Bronchial smooth muscle cell (primary cell): ENCODE measurements at places on chromosomes 2 and 18. TPM values are rescaled to one million over a fixed set of nuclear protein-coding genes. Genes with fewer than 3 reads are reported as not detected.

NAT8 gene
- not detected in 2 replicates for total RNA-seq

SESTD1 gene
- total RNA-seq, result 33.7 and 36.7 TPM in 2 replicates

PRKAG3 gene
- not detected in 2 replicates for total RNA-seq

ORC4 gene
- total RNA-seq, result 8.4 and 17.0 TPM in 2 replicates

ZNF892 gene
- 4.2 and 4.4 TPM in 2 replicates for total RNA-seq

ASXL3 gene
- total RNA-seq, result under 0.01 and 0.69 TPM in 2 replicates

NCKAP1 gene
- 66.2 and 118 TPM in 2 replicates for total RNA-seq

ATIC gene
- 17.2 and 31.8 TPM in 2 replicates for total RNA-seq

NDUFB3 gene
- 121 and 146 TPM in 2 replicates for total RNA-seq

INPP5D gene
- total RNA-seq, result 0.86 and 1.3 TPM in 2 replicates

GRHL1 gene
- total RNA-seq, result 0.16 and 0.52 TPM in 2 replicates

SULT1C3 gene
- not detected in 2 replicates for total RNA-seq

DIPK1C gene
- total RNA-seq, result not detected in 2 replicates

SERPINB11 gene
- total RNA-seq, result not detected in 2 replicates

TRAPPC12 gene
- total RNA-seq, result 70.6 and 74.4 TPM in 2 replicates

MARCHF4 gene
- total RNA-seq, result under 0.01 and 0.32 TPM in 2 replicates

NPHP1 gene
- total RNA-seq, result 5.5 and 5.7 TPM in 2 replicates

ATOH8 gene
- 24.6 and 29.5 TPM in 2 replicates for total RNA-seq

SEMA4F gene
- total RNA-seq, result 3.3 and 4.1 TPM in 2 replicates
